ENCODE measurements at places on chromosomes 3 and 15.

- DNase-seq = no peak
Observed at GRCh38 chr3:112587336-112587735, 25.5 kb downstream of the SLC35A5 start.

DNA sequence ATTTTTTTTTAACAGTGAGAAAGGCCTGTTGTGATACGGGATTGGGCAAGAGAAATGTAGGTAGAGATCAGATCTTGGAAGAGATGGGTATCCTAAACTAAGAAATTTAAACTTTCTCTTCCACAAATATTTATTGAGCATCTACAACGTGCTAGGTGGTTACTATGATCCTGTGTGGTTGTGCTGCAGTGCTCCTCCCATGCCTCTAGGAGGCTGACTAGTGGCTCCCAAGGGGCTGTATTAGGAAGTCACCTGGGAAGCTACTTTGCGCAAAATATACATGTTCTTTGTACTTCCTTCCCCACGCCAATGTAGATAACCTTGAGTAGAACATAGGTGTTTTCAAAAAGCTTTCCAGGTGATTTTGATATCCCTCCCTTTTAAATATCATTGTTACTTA is 27.2 kb downstream of the USP3 start:
- DNase-seq = no peak

GRCh38 chr15:78034495-78035191 is 42.9 kb downstream of the TBC1D2B start:
- no peak for DNase-seq

- no peak for DNase-seq
Observed at GRCh38 chr3:30495172-30496065, 111.0 kb upstream of the TGFBR2 start.

DNA sequence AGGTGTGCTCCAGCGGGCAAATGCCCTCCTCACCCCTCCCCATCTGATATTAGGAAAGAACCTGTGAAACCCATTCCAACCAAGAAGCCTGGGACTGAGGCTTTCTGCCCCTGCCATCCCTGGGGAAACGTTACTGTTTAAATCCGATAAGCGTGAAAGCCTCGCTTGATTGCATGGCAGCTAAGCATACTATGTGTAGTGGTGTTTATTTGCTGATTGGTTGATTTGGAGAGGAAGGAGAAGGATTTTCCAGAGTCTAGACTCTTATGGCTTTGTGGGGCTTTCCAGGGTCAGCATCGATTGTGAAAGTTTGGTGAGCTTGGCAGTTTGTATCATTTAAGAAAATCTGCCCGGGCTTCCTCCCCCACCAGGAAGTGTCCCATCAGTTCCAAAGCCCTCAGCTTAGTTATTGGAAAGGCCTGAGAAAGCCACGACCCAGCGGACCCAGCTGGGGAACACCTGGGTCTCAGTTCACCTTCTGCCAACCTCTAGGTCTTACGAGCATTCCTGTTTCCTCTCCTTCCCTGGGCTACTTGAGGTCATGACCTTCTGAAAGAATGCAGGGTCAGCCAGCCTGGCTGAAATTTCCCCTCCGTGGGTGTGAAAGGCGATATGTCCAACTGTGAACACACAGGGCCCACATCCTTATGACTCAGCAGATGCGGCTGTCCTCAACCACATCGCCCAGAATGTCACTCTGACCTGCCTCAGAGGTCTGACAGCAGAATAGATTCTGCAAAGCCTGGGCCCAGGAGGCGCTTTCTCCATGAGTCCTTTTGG is 62.8 kb upstream of the HERC1 start:
- DNase-seq = no peak

DNA sequence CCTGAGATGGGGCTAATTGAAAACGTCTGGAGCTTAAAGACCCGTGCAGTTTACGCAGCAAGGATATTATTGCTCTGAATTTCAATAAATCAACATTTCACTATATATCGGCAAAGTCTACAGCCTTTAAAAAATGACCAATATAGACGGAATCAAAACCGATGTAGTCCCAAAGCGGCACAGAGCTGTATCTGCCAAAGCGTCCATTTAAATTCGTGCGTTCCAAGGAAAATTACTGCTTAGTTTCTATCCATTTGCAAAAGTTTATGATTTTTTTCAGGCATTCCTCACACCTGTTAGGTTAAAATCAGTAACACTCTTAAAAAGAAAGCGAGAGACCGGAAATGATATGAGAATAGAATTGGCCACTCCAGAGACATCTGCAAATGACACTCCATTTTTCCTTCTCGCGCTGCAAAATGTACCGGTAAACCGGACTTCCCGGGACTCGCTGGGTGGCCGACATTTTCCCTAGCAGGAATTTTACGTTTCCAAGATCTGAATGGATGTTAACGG is 777 bp upstream of the EIF4A2 start:
- DNase-seq = no peak

- no peak for DNase-seq
Observed at GRCh38 chr3:113105093-113105449, 106.3 kb upstream of the BOC start.

DNA sequence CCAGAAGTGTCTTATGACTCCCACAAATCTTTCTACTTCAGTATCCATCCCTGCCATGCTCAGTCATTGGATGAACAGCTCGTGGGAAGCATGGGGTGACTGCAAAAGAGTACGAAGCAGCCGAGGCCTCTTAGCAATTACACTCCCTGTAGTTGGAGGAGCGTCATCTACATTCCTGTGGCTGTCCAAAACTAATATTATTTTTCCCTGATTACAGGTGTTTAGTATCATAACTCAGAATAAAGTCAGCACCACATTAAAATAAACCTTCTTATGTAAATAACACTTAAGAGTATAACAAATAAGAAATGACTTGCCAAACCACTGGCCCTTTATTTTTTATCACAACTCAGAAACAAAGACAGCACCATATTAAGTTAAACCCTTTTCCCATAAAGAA is 141.5 kb downstream of the PLOD2 start:
- no peak for DNase-seq

- no peak for DNase-seq
Observed at GRCh38 chr3:147914532-147914931, 505.4 kb downstream of the ZIC1 start.

DNA sequence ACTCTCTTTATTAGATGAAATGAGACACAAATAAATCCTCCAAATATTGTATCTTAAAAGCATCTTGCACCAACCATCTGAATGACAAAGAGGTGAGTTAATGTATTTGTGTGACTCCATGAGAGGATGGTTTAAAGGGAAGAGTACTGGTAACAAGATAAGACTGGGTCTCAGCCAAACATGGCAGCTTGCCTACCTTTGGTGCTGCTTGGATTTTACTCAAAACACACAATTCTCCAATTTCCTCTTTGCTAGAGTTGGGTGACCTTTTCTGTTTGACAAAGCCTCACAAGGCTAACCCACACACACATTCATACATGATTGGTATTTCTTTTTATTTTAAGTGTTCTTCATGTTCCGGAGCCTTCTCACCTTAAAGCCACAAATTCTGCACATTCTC is 506.4 kb downstream of the FGF12 start:
- DNase-seq = no peak

- DNase-seq = no peak
Observed at GRCh38 chr15:57521503-57521902, 70.2 kb upstream of the MYZAP start.

- DNase-seq = no peak
Observed at GRCh38 chr3:49867871-49868321, 1.8 kb downstream of the CAMKV start.

DNA sequence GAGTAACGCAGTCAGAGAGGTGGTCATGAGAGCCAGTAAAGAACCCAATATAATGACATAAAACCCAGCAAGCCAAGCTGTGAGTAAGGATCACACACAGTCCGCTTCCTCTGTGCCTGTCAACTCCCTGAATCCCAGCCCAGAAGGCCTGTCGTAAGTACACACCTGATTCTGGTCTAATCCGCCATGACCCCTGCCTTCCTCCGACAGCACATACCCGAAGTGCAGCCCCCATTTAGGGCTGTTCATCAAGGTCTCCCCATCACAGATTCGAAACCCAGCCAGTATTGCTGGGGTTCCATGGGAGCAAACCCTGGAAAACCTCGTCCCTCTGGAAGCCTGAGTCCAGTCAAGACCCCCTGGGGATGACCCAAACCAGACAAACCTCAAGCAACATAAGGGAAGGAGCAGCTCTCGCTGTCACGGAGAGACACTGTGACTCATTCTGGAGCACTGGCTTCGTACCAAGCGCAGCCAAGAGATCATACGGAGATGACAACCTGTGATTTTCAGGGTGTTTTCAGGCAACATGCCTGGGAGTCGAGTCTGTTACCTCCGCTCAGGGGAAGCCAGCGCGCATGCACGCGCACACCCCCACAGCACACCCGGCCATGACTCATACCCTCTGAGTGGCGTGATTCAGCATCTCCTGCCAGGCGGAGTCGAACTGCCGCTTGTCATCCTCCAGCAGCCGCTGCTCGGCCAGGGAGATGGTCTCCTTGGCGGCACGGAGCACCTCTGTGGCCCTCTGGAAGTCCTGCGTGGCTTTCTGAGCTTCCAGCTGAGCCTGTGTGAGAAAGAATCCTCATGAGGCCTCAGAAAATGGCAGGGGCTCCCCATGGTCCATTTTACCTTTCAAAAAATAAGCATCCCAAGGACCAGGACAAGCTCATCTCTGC is 63.0 kb downstream of the SH3BP5 start:
- no peak for DNase-seq

DNA sequence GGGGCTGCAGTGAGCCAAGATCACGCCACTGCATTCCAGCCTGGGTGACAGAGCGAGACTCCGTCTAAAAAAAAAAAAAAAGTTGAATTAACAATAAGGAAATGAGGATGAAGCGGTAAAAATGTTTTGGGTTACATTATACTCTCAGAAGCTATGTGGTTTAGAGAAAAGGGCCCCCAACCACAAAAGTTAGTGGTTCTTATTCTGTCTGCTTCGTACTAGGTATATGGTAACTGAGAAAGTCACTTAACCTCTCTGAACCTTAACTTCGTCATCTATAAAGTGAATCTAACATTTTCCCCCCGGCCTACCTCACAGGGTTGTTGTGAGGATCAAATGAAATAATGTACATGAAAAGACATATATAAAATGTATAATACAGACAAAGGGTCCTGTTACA is 38.4 kb upstream of the EHHADH start:
- no peak for DNase-seq

- DNase-seq = no peak
Observed at GRCh38 chr15:40249477-40250303, 10.8 kb downstream of the PAK6 start.

- no peak for DNase-seq
Observed at GRCh38 chr15:32733281-32733680, 15.5 kb downstream of the GREM1 start.

DNA sequence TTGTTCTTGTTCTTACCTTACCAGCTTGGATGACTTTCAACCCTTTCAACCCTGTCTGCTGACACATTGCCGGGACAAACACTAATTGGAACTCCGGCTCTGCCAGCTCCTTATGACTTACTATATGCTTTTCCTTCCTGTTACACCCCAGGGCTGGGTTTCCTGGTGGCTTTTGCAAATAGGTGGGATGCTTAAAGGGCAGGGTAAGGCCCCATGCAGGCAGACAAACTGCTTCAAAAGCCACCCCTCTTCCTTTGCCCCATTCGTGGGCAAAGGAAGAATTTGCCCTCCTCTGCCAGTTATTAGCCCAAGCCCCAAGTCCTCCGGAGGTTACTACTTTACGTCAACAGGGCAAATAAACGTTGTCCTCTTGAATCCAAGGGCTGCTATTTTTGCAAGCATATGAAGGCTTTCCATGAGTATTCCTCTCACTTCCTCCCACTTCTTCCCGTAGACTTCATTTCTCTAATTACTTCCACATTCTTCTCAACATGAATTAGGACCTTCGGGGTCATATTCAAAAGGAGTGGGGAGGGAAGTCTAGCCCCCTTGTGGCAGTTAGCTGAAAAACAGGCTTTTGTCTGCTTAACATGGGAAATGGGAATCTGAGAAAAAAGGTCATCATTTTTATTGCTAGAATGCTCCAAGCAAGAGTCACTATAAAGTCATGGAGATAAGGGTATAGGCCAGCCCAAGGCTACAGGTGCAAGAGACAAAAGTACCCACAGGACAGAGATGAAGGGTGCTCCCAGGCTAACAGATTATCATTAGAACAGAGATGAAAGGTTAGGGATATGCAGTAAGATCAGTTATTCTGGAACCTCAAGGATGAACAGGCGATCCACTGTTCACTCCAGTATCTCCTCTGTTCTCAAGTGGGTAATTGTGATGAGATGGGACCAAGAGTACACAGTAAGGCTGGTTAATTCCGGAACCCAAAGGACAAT is 56.3 kb upstream of the FSTL1 start:
- no peak for DNase-seq

GRCh38 chr15:80228959-80229610 is 22.9 kb downstream of the CTXND1 start:
- DNase-seq = no peak

DNA sequence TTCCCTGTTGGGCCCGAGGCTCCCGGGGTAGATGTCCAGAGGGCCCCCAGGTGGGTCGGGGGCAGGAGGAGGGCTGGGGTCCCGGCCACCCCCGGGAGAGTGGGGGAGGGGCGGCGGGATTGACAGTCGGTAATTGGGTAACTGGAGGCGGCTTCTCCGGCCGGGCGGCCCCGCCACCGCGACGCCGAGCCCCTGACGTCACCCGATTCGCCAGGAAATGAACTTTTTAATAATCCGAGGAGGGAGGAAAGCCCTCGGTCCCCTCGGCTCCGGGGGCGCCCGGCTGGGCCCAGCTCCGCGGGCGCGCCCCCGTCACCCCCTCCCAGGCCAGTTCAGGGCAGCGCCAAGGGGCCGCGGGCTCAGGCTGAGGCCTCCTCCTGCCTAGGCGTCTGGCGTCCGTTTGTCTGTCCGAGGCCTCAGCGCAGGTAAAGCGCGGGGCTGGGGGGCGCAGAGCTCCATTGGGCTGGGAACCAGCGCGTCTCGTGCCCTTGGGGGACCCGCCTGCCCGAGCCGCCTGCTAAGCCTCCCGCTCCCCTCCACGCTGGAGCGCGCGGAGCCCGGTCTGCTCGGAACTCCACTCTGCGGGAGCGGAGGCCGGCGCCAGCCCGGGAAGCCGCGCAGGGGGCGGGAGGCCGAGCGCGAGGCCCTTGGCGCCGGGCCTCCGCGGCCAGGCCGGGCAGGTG is 3.9 kb downstream of the GATA2 start:
- DNase-seq = no peak

GRCh38 chr3:37417297-37418082 is 243.1 kb upstream of the LRRFIP2 start:
- no peak for DNase-seq

DNA sequence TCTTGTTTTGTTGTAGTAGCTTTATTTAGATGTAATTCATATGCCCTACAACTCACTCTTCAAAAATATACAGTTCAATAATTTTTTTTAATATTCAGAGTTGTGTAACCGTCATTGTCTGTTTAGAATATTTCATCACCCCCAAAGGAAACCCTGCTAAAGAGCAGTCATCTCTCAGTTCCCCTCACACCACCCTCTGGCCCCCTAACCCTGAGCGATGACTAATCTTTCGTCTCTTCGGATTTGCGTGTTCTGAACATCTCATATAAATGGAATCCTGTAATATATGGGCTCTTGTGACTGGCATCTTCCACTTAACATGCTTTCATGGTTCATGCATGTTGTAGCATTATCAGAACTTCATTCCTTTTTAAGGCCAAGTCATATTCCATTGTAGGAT is 183.8 kb downstream of the ATG7 start:
- no peak for DNase-seq

- no peak for DNase-seq
Observed at GRCh38 chr3:103247459-103247858, 812.6 kb downstream of the ZPLD1 start.
